ENCODE measurements at places on chromosomes 16 and 17.
A peak's percentile ranks its signal among the peaks of the same experiment; 100 is the strongest.

GRCh38 chr17:9259419-9259818 is 238.1 kb downstream of the NTN1 start:
- no peak for DNase-seq

GRCh38 chr17:31466096-31466760 is 74.8 kb downstream of the RAB11FIP4 start:
- no peak for DNase-seq

- DNase-seq: no peak
Observed at GRCh38 chr17:81057079-81057730, 22.3 kb downstream of the BAIAP2 start.

DNA sequence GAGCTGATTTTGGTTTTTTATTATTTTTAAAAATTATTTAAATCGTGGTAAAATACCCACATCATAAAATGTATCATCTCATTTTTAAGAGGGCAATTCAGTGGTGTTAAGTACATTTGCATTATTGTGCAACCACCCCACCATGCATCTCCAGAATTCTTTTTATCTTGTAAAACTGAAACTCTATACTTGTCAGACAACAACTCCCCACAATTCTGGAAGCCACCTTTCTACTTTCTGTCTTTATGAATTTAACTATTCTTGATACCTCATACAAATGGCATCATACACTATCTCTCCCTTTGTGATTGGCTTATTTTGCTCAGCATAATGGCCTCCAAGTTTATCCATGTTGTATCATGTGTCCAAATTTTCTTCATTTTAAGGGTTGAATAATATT is 97.9 kb downstream of the HS3ST3B1 start:
- DNase-seq: no peak

DNA sequence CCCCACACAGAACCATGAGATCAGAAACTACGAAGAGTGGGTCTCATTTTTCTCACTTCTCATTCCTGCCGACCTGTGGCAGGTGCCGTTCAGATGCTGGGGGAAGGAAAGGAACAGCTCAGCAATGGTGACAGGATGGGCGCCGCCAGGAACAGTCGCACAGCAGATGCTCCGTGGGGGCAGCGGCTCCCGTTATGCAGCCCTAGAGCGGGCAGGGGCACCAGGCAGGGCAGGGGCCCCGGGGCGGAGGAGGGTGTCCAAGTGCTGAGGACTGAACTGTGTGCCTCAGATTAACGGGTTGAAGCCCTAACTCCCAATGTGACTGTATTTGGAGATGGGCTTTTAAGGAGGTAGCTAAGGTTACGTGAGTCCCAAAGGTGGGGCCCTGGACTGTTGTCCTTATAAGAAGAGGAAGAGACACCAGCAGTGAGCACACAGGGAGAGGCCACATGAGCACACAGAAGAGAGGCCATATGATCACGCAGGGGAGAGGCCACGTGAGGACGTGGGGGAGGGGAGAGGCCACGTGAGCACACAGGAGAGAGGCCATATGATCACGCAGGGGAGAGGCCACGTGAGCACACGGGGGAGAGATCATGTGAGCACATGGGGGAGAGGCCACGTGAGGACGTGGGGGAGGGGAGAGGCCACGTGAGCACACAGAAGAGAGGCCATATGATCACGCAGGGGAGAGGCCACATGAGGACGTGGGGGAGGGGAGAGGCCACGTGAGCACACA is 95.7 kb upstream of the METRNL start:
- DNase-seq: no peak

GRCh38 chr16:25419681-25420080 is 162.0 kb upstream of the ZKSCAN2 start:
- DNase-seq: no peak

GRCh38 chr17:50043290-50044148 is 12.4 kb upstream of the ITGA3 start:
- DNase-seq: no peak

- no peak for DNase-seq
Observed at GRCh38 chr17:2805961-2806360, 9.7 kb downstream of the RAP1GAP2 start.

DNA sequence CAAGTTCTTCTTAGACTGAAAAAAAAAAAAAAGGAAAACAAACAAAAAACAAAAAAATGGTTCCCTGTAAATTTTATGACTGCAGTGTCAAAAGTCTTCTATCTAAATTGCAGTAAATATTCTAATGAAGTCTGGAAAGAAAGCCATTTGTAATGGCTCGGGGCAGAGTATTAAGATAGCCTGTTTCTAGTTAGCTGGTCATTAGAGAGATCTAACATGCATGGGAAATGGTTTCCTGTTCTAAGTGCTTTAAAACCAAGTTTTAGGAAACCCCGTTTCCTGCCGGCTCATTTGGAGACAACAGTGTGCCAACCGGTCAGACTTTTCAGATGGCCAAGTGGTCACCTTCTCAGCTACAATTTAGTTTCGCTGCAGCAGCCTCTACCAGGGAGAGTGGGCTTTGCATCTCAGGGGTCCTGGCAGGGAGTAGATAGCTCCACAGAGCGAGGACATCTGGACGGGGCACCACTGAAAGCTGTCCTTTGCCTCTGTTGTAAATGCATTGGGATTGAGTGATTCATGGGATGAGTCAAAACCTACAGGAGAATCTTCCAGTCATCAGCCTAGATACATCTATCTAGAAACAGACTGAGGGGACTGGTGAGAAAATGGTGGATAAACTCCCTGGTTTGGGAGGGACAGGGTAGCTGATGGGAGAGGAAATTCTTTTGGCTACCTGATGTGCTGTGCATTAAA is 473.2 kb upstream of the SALL1 start:
- DNase-seq: no peak

DNA sequence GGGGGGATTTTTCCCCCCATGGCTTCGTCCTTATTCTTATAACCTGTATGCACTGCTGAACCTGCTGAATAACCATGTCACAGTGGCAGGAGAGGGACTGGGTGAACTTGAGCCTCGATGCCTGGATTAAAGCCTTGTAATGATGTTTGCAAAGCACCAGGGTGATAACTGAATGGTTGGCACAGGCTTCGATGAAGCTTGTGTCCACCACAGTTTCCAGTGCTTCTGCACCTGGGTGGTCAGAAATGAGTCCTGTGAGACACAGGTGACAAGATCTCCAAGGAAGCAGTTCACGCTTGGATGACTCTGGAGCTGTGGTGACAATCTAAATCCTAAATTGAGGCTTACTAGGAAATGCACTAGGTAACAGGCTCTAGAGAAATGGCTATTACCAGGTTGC is 729.3 kb downstream of the MAF start:
- no peak for DNase-seq

GRCh38 chr17:67912656-67913055 is 83.6 kb downstream of the C17orf58 start:
- no peak for DNase-seq

DNA sequence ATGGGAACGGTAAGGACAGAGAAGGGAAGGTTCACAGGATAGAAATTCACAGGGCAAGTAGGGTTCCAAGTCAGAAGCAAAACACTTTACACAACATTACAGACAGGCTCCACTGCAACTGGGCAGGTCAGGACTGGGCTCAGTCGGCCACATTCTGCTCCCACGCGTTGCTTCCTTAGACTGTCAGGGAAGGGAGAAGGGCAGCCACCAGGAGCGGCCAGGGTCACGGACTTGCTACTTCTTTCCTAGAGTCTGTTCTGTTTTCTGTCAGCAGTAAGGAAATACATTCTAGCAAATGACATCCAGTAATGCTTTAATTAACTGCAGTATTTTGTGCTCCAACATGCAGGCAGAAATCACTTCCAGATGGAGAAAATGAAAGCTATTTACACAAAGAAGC is 160.3 kb upstream of the RPH3AL start:
- DNase-seq: no peak

DNA sequence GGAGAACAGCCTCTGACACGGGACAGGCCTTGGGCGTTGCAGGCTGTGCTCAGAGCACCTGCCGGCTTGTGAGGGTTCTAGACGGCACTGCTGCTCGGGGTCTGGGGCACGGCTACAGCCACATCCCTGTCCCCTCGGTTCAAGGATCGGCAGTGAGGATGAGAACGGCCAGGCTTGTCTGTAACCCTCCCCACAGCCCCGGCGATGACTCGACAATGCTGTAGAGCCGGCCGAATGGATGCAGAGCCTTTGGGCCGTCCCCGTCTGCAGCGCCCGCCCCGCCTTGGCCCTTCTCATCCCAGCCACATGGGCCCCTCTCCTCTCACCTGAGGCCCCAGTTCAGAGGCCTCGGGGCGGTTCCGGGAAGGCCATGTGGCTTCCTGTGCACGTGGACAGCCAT is 49.0 kb upstream of the METRNL start:
- no peak for DNase-seq

DNA sequence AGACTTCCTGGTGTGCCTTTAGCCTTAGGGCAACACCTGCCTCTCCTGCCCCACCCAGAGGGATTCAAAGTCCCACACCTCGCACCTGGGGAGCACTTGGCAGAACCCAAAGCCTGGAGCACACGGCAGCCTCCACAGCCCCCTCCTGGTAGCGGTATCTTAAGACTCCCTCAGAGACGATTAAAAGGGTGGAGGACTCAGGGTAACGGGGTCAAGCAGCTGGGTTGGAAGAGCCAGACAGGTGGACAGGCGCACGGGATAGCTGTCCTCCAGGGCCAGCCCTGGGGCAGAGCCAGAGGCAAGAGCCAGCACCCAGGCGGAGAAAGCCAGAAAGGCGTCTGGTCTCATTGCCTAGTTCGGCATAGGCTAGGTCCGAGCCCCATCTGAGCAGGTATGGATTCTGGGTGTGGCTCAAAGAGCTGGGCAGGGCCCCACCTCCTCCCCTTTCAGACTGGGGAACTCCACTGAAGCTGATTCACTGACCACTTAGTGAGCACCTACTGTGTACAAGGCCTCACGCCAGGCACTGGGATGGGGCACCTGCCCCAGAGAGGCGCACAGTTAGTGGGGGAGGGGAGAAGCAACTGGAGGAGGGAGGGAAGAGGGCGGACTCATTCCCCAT is 55.0 kb upstream of the MEAK7 start:
- DNase-seq: no peak

- DNase-seq: peak; percentile 34
Observed at GRCh38 chr17:56653877-56654276, 60.4 kb downstream of the NOG start.

DNA sequence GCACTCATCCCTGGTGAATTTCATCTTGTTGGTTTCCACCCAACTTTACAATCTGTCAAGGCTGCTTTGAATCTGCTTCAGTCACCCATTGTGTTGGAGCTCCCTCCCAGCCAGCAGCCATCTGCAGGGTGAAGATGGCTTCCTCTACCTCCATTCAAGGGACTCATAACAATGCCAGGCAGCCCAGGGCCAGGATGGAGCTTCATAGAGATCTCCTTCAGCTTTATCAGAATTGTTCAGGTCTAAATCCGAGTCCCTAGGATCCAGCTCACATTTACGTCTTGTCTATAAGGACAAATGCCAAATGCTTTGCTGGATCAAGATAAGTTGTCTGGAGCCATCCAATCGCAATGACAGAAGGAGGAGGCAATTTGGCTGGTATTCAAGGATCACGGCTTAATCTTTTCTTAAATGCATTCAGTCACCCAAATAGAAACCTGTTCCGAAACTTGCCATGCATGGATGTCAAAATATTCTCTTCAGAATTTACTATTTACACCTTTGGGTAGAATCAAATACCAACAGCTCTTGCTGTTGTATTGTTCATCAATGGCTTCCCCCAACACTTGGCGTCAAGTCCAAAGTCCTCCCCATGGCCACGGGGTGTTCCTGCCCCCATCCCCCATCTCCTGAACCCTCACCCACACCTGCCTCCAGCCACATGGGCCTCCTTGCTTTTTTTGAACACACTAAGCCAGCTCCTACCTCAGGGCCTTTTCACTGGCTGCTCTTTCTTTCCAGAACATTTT is 3.8 kb upstream of the FAM171A2 start:
- no peak for DNase-seq

GRCh38 chr16:57276596-57276995 is 7.9 kb downstream of the PLLP start:
- DNase-seq: no peak

DNA sequence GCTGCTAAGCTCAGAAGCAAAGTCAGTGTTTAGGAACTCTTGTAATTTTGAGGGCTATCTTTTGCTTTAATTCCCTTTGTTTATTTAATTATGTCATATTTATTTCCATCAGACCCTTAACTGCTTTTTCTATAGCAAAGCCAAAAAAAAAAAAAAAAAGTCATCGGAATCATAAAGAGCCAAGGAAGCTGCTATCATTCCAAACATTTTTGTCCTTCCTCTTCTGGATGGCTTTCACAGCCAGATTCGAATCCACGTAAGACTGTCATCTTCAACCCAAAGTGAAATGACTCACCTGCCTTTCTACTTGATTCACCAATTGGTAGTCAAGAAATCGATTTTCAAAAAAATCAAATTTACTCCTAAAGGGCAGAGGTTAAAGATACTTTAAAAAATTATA is 38.4 kb downstream of the WIPI1 start:
- DNase-seq: no peak

DNA sequence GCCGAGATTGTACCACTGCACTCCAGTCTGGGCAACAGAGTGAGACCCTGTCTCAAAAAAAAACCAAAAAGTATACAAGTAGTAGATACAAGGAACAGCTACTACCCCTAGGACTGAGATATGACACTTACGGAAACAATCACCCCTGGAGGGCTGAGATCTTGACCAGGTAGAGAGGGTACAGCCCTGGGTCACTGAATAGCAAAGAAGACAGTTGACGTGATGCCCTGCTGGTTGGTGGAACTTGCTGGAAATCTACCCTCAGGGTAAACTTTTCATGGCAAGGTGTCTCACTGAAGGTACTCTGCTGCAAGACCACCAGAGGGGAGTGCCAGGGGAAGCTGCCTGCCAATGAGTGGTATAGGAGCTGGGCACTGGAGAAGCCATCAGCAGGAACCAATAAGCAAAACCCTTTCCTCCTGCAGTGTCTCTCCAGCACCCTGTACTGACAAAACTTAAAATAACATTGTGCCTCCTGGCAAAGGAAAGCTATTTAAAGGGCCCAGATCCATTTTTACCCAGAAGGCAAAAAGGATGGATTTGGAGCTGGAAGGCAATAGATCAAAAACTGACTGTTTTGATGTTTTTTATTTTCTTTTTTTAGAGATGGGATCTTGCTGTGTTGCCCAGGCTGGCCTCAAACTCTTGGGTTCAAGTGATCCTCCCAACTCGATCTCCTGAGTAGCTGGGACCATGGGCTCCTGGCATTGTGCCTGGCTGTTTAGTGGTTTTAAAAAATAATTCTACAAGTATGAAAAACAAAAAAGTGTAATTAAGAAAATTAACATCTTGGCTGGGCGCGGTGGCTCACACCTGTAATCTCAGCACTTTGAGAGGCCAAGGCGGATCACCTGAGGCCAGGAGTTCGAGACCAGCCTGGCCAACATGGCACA is 11.3 kb upstream of the PDXDC1 start:
- DNase-seq: no peak

GRCh38 chr16:12163970-12164369 is 187.4 kb downstream of the SNX29 start:
- DNase-seq: no peak

GRCh38 chr17:64202683-64203344 is 60.2 kb downstream of the TEX2 start:
- no peak for DNase-seq

GRCh38 chr17:46730026-46730425 is 88.5 kb downstream of the WNT3 start:
- no peak for DNase-seq

DNA sequence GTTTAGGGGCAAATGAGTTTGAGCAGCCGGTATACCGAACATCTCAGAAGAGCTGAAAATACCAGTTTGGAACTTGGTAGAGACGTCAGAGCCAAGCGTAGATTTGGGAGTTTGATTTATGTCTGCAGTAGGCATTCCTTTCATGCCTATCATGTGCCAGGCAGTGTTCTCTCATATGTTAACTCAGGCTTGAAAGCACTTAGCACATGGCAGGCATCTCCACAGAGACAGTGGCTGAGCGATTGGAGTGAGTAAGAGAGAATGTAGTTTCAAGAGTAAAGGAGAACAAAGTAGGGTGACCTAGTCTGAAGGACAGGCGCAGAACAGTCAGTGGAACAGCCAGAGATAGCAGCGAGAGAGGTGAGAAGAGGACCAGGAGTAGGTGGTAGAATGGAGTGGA is 207.0 kb downstream of the FTO start:
- DNase-seq: no peak
